ENCODE measurements at places on chromosomes 2 and 18. TPM values are rescaled to one million over a fixed set of nuclear protein-coding genes. Genes with fewer than 3 reads are reported as not detected.

The MYOM1 gene
- total RNA-seq = not detected

The SERPINB4 gene
- total RNA-seq = 0.26 TPM

DNA sequence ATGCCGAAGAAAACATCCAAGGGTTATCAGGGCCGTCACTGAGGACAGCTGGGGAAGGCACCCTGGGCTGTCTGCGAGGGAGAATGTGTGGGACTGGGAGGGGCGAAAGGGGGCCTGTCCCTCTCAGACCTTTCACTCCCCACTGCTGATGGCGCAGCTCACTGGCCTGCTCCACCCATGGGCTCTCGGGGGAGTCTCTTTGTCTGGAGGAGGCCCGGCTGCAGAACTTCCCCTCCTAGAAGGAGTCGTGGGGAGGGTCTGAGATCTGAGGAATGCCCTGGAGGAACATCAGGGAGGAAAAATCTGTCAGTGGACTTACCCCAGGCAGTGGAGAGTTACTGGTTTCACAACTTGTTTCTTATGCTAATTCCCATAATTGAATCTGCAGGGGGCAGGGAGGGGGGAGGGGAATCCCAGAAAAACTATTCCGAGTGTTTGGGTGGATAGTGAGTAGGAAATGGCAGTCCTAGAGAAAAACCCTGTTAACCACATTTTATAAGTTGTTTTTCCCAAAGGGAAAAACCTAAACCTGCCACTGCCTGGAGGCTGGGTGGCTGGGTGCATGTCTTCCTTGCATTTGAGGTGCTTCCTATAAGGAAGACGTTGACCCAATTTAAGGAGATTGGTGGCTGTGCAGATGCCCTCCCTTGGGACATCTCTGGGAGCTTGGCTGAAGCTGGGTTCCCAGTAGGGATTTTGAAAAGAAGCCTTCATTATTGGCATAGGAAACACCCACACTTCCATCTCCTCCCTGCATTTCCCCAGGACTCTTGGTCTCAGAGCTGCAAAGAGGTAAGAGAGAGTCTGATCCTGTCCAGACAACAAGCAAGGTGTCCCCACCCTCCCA, 11.7 kb upstream of the SEMA4C start:
- DNase-seq = no peak
- no peak overlapping the region for H3K4me3 ChIP-seq
- H3K27me3 ChIP-seq = no peaks in the 10 kb centered on the region

GRCh38 chr2:26284132-26284531, 39.4 kb downstream of the HADHB start:
- peaks cover 8% of the 10 kb centered on the region for H3K4me1 ChIP-seq
- 0 out of 2 replicates have a peak overlapping the region, but pooled peaks have one; percentile 10 for H3K27ac ChIP-seq
- no peaks in the 10 kb centered on the region for H3K27me3 ChIP-seq
- no peak overlapping the region for H3K4me3 ChIP-seq

DNA sequence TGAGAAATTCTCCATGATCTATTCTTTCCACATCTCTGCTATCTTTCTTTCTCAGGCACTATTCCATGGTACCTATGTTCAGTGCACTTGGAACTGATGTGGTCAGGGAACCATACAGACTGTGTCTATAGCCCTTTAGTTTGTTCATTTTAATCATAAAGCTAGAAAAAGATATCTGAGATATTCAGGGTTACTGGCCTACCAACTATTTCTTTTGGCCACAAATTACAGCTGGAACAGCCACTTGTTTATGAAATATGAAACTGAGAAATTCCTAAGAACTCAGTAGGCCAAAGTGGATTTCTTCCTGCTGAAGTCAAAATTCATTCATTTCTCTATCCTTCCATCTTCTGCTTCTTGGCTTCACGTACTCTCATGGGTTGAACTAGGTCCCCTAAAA, 22.8 kb upstream of the LYPD1 start:
- H3K4me3 ChIP-seq = no peak overlapping the region
- no peak for DNase-seq
- H3K27me3 ChIP-seq = no peaks in the 10 kb centered on the region

DNA sequence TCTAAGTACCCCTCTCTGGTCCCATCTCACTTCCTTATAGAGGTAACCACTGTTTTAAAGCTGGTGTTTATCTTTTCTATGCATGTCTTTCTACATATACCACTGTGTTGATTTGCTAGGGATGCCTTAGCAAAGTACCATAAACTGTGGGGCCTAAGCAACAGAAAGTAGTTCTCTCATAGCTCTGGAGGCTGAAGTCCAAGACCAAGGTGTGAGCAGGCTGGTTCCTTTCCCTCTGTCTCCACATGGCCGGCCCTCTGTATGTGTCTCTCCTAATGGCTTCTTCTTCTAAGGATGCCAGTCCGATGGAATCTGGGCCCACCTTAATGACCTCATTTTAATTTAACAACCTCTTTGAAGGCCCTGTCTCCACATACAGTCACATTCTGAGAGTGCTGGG, 40.8 kb upstream of the ROCK2 start:
- H3K27me3 ChIP-seq = no peaks in the 10 kb centered on the region
- H3K4me3 ChIP-seq = no peak overlapping the region
- no peaks in the 10 kb centered on the region for H3K36me3 ChIP-seq
- H3K4me1 ChIP-seq = peaks cover 38% of the 10 kb centered on the region
- DNase-seq = no peak
- H3K27ac ChIP-seq = no peak overlapping the region

GRCh38 chr2:145287736-145288135, 767.8 kb upstream of the ZEB2 start:
- no peaks in the 10 kb centered on the region for H3K4me1 ChIP-seq
- no peak overlapping the region for H3K4me3 ChIP-seq
- DNase-seq = no peak
- no peaks in the 10 kb centered on the region for H3K27me3 ChIP-seq

The GNLY gene
- not detected for total RNA-seq

- peaks cover 44% of the 10 kb centered on the region for H3K4me1 ChIP-seq
- H3K27ac ChIP-seq = peak overlapping the region; percentile 51
- H3K4me3 ChIP-seq = no peak overlapping the region
- no peak for DNase-seq
- H3K36me3 ChIP-seq = no peaks in the 10 kb centered on the region
- no peaks in the 10 kb centered on the region for H3K27me3 ChIP-seq
Measured at GRCh38 chr2:10537522-10538199, 89.5 kb upstream of the ODC1 start.
